Activated CD4-positive, alpha-beta T cell treated with anti-CD3 and anti-CD28 coated beads, Interleukin-2, amount 10 ng/mL, durations not matched to agents 24 days and 14 days (primary cell): ENCODE measurements at places on chromosomes 6 and 20.

GRCh38 chr6:155936127-155936526, 480.5 kb upstream of the NOX3 start:
- H3K4me3 ChIP-seq, result no peak overlapping the region
- H3K4me1 ChIP-seq, result no peaks in the 10 kb centered on the region
- H3K27me3 ChIP-seq, result no peaks in the 10 kb centered on the region
- no peak for DNase-seq

GRCh38 chr6:135145063-135145800, 35.9 kb upstream of the MYB start:
- H3K4me1 ChIP-seq, result peaks cover 54% of the 10 kb centered on the region
- no peaks in the 10 kb centered on the region for H3K27me3 ChIP-seq
- H3K27ac ChIP-seq, result peak overlapping the region; percentile 86
- DNase-seq, result peak; percentile 80
- peak overlapping the region; percentile 72 for H3K4me3 ChIP-seq

DNA sequence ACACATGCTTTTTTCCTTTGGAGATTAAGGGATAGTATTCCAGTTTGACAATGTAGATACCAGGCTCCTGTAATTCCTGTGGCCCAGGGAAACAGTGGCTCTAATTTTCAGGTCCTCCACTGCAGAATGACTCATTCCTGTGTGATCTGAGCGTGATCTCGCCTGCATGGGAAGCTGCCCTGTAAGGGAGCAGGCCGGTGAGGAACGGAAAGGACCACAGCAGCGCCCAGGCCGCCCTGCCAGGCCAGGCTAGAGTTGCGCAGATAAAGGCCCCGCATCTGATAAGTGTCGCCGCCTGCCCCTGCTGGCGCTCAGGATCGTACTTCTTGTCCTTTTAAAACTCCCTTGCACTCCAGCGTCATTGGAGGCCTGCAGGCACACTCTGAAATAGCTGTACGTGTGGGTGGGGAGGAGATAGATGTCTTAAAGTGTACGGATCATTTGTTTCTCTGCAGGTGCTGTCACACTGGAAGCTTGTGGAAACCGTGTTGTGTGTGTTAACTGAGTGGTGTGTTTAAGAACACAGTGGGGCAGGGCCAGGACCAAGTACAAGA, 60.7 kb downstream of the SYNJ2 start:
- H3K36me3 ChIP-seq, result peaks cover 42% of the 10 kb centered on the region
- no peak overlapping the region for H3K27ac ChIP-seq
- H3K4me3 ChIP-seq, result no peak overlapping the region
- peaks cover 54% of the 10 kb centered on the region for H3K4me1 ChIP-seq
- no peaks in the 10 kb centered on the region for H3K27me3 ChIP-seq

DNA sequence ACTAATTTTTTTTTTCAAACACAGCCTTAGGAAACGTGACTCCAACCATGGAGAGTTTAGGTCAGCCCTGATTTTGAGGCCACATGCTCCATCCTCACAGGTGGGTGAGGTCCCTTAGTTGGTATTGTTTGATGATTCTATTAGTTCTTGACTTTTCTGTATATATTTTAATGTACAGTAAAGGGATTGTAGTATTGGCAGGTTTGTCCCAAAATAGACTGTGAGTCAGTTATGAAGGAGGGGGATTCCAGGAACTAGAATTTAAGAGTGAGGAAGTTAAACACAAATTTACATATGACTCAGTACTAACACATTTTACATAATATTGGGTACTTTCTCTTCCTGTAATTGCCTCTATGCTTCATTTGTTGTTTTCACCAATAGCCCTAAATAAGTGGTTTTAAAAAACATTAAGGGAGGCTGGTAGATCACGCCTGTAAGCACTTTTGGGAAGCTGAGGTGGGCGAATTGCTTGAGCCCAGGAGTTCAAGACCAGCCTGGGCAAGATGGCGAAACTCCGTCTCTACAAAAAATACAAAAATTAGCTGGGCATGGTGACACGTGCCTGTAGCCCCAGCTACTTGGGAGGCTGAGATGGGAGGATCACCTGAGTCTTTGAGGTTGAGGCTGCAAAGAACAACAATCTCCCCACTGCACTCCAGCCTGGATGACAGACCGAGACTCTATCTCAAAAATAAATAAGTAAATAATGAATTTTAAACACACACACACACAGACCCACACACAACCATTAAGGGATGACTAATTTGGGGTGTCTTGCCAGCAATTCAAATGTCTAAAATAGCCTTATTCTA, 81.8 kb downstream of the SGK1 start:
- H3K4me1 ChIP-seq, result peaks cover 40% of the 10 kb centered on the region
- no peaks in the 10 kb centered on the region for H3K27me3 ChIP-seq
- peak overlapping the region; percentile 51 for H3K4me3 ChIP-seq
- peak; percentile 69 for DNase-seq

- no peak for DNase-seq
- H3K27me3 ChIP-seq, result no peaks in the 10 kb centered on the region
- peaks cover 5% of the 10 kb centered on the region for H3K36me3 ChIP-seq
- no peaks in the 10 kb centered on the region for H3K4me1 ChIP-seq
- no peak overlapping the region for H3K4me3 ChIP-seq
- H3K27ac ChIP-seq, result no peak overlapping the region
Measured at GRCh38 chr20:13554076-13554475, 84.7 kb downstream of the TASP1 start.

DNA sequence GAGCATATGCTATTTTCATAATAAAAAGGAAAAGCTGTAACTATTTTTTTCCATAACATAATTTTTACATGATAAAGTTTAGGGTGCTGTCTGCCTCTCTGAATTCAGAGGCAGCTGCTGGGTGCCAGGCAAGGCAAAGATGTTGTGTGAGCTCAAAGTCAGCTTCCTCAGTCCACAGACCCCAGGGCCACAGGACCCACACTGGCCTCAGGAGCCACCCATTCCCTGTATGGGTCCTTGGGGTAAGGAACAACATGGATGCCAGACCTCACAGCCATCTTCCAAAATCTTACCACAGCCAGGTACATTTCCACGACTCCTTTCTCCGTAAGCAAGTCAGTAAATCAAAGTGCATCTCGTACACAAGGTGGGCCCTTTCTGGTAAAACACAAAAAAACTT, 16.4 kb upstream of the MAFB start:
- no peaks in the 10 kb centered on the region for H3K4me1 ChIP-seq
- no peak for DNase-seq
- no peak overlapping the region for H3K27ac ChIP-seq
- no peaks in the 10 kb centered on the region for H3K36me3 ChIP-seq
